Occipital lobe (tissue), 3 donors: ENCODE measurements at places on chromosomes 12 and 14. TPM values are rescaled to one million over a fixed set of nuclear protein-coding genes. Genes with fewer than 3 reads are reported as not detected.

CSAD gene
- total RNA-seq: 26.0 TPM

TAS2R31 gene
- 25.0 TPM for total RNA-seq

SIRT4 gene
- 4.5 TPM for total RNA-seq

TAS2R9 gene
- total RNA-seq: 1.2 TPM

CD4 gene
- total RNA-seq: 2.3 TPM
